T follicular helper cell (primary cell): ENCODE measurements at places on chromosomes 12 and 14.

- DNase-seq: no peak
Measured at GRCh38 chr12:124684971-124685688, 117.7 kb upstream of the NCOR2 start.

- no peak for DNase-seq
Measured at GRCh38 chr12:16454481-16454880, 107.0 kb downstream of the MGST1 start.

GRCh38 chr14:65949711-65950516 is 536.3 kb upstream of the CCDC196 start:
- no peak for DNase-seq

DNA sequence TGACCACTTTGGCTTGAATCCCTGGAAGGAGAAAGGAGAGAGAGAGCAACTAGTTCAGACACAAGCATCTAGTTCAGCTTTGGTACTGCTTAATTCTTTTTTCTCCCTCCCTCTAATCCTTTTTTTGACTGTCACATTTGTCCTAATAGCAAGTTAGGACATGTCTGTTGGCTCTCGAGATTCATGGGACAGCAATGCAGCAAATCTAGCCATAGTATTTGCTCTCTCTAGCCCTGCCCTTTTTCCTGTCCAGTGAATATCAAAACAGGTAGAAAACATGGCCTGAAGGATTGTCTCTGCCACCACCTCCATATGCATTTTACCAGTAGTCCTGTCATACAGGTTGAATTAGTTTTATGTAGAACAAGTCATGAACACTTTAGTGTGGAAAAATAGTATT is 116.4 kb downstream of the PTPRB start:
- DNase-seq: no peak

DNA sequence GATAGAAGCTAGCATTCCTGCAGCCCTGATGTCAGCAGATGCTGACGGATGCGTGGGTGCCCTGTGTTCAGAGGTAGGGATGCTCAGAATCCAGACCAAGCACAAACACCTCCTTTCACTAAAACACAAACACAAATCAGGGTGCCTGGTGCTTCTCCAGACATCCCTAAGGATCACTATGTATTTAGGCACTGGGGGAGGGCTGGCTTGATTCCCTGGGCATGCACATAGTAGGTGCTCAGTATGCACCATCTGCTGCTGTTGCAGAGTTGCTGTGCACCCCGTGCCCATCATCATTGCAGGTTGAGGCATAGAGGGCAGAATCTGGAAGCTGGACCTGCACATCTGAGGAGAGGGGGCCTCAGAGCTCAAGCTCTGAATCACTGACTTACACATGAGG is 114.8 kb downstream of the PHETA1 start:
- no peak for DNase-seq

DNA sequence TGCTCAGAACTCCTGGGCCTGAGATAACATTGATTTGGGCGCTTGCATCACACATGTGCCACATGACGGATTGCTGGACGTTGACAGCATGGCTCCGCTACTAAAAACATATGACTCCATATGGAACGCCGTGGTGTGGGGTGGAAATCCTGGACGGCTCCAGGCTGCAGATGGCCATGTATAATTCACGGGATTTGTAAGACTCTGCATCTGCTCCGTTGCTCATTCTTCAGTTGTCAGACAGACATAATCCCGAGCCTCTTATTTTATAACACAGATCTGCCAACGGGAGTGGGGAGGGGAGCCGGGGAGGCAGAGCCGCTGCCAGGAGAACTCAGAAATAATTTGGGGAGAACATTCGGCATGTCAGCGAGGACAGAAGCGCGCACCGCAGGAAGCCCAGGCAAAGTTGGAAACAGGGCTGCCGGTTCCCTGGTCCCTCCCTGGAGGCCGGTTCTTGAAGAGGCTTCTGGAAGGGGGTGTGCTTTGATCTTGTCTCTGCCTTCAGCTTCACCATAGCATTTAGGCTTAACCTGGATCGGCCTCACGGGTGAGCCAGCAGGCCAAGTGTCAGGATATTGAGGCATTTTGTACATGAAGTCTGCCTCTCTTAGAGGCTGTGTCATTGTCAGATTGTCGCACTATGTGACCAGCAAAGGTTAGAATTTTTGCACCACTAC is 45.8 kb upstream of the MYL2 start:
- no peak for DNase-seq

DNA sequence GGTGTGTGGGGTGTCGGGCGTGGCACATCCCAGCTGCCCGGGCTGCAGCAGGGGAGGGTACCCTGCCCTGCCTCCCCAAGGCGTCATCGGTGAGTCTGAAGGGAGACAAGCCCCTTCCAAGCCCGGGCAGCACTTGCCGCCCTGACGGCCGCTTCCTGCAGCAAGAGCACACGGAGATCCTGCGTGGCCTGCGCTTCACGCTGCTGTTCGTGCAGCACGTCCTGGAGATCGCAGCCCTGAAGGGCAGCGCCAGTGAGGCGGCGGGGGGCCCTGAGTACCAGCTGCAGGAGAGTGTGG is 10.1 kb upstream of the PUS1 start:
- DNase-seq: no peak

DNA sequence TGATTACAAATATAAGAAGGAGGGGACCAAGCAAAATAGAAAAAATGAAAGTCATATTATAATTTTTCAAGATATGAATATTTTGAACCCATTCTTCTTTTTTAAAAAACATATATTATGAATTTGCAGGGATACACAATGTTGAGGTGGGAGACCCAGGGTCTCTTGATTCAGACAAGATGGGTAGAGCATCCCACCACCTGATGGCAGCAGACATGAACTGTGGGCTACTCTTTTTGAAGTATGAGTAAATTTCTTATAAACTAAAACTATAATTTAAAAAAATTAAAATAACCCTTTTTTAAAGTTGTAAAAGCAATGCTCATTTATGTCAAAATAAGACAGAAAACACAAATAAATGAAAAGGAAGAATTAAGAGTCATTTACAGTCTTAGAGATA is 202.7 kb upstream of the PRICKLE1 start:
- no peak for DNase-seq

DNA sequence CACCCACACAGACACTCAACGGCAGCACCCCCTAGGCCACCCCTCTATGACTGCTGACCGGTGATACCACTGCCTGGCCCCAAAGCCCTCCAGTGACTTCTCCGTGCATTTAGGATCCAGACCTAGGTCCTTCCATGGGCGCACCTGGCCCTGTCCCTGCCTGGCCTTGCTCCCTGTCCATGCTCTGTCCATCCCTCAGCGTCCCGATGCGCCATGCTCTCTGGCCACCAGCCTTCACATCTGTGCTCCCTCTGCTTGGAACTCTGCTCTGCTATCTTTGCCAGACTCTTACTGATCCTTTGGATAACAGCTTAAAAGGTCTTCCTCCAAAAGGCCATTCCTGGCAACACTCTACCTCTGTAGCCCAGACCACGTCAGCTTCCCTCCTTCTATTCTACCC is 25.4 kb upstream of the HDAC7 start:
- DNase-seq: no peak

DNA sequence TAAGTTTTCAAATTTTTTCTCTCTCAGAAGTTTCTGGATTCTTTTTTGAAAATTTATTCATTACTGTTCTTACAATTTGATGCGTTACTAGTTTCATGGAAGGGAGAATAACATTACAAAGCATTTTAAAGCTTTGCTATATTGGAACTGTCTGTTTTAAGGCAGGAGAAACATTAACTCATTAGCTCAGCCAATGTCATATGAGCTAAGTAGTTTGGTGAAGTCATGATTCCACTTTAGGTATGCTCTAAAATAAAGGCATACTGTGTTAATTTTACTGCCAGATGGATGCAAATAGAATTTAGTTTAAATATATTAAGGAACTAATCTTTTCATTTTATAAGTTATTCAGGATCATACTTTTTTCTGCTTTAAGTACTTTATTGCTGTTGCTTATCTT is 46.0 kb downstream of the ARID2 start:
- DNase-seq: no peak

- DNase-seq: no peak
Measured at GRCh38 chr12:42217656-42218055, 20.4 kb downstream of the YAF2 start.

DNA sequence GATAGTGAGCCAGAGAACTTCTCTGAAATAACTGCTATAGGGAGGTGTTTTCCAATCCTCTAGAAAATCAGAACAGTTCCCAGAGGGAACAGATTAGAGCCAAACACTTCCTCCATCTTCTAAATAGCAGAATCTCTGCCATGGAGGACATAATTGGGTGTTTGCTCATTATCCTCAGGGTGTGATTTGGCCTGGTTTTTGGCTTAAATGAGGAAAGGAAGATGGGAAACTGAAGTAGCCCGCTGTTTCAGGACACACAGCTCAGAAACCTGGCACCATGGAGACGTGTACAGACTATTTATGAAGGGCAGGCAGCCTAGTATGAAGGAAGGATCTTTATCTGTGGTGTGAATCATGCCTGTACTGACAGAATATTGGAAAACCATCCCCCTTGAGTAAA is 231.7 kb upstream of the PRKD1 start:
- DNase-seq: no peak

DNA sequence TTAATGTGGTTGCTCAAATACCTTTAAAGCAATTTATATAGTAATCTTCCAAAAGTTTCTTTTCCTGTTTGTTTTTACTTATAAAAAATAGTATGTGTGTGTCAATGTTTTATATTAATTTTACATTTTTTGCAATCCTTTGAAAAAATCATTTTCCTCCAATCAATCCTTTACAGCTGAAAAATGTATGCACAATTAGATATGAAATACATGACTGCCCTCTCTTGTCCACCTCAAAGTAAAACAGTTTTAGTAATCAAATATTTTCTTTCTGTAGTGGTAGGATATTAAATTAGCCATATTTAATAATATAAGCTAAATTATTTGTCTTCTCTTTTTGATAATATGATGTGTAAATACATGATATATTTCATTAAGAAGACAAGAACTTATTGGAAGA is 269.9 kb downstream of the ADAMTS20 start:
- DNase-seq: no peak

GRCh38 chr12:82910246-82910893 is 223.7 kb downstream of the TMTC2 start:
- DNase-seq: no peak

DNA sequence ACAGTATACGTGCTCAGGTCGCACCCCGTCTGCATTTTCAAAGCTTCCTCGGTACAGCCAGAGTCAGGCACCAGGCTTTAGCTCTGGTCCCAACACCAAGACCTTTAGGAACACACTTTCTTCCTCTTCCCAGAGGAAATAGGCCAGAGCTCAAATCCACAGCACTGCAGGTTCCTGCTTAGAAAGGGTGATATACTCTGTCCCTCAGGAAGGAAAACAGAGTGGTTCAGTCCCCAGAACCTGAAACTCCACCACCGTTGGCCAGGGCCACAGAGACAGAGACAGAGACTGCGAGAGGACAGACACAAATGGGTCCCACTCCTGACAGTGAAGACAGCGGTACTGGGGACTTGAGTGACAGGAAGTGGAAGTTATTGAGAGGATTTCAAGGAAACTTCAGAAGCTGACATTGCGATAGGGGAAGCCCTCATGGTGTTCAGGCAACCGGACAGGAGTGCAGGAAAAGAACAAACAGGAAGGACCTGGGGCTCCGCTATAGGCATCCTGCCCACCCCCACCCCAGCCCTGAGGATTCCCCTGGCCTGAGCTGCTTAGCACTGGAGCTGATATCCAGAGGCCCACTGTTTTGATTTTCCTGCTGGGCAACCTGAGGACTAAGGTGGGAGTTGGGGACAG is 5.5 kb upstream of the KRT8 start:
- DNase-seq: no peak

DNA sequence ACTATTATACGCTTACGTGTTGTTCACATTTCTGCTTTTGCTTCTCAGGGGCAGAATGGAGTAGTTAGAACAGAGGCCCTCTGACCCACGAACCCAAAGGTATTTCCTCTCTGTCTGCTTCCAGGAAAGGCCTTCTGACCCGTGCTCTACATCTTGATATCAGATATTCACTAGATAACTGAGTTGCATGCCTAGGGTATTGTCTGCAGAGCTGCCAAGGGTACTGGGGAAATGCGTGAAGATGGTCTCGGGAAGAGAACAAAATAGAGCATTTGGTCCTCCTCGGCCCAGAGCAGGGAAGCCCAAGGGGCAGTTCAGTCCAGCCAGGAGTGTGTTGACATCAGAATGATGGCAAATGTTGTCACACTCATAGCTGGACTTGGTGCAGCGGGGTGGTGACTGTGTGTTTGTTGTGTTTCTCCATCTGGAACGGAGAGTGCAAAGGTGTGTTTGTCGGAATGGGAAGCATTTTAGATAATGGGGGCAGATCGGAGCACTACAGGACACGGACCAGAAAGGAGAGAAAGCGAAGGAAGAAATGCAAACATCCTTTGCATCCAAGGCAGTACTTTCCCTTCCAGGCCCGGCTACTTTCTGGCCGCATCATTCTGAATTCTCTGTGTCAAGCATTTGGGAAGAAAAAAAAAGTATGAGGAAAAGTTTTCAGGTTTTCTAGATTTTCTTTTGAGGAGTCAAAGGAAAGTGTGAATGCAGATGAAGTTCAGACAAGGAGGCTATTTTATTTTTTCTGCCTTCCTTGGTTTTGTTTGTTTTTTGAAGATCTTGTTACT is 8.1 kb downstream of the GLT1D1 start:
- no peak for DNase-seq

DNA sequence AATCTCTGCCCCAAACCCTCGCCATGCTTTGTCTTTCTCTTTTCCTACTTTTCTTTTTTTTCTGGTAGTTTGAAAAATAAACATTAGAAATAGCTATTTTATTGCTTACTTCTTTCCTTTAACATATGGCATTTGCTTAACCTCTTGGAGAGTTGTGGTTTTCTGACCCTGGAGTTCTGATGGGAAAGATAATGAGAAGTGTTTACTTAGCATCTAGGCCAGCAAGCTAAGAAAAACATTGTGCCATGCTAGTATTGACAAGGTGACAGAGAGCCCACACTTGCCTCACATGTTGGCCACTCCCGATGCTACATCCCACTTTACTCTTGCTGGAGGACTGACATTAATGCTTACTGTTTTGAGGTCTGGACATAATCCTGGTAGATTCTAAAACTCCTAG is 886.2 kb downstream of the DIO2 start:
- DNase-seq: no peak

DNA sequence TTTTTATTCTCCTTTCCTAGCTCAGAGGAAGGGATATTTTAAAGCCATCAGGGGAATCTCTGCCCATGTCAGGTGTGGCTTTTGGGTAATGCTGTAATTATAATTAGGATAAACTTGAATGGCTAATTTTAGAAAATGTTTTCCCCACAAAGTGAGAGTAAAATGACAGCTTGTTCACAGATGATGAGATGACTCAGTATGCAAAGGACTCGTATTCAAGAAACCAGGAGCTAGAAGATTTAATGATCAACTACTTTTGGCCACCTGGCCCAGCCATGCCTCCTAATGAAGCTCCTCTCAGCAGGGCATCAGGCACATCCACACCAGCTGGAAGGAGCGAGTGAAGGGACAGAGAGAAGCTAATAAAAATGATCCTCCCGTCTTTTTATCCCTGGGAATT is 29.0 kb upstream of the PLEKHG7 start:
- DNase-seq: no peak
